CD8-positive, alpha-beta memory T cell (primary cell): ENCODE measurements at places on chromosomes 3 and 15. TPM values are rescaled to one million over a fixed set of nuclear protein-coding genes. Genes with fewer than 3 reads are reported as not detected.

Gene CYP11A1
- total RNA-seq = not detected

Gene TF
- total RNA-seq = 0.26 TPM

Gene CHRNA5
- total RNA-seq = 8.9 TPM

Gene SPTBN5
- total RNA-seq = 0.39 TPM

Gene TFDP2
- 31.0 TPM for total RNA-seq

- no peaks in the 10 kb centered on the region for H3K36me3 ChIP-seq
- H3K4me1 ChIP-seq = no peaks in the 10 kb centered on the region
- H3K4me3 ChIP-seq = no peak overlapping the region
- H3K27me3 ChIP-seq = no peaks in the 10 kb centered on the region
These were observed 224.0 kb downstream of the PLOD2 start for GRCh38 chr3:145936971-145937370.

DNA sequence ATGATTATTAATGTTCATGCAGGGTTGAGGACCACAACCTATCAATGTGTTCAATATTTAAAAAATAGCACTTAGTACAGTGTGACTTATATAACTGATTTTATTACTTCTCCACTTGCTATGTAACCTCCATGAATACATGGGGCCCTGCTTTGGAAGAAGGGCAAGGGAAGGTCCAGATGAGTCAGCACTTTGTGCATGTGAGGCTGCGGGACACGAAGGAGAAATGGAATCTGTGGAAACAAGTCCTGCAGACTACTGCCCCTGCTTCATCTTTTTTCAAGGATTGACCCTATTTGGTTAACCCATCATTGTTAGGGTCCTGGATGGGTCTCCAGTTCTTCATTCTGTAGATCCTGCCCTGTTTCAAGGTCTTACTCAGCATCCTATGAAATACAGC is 1.6 kb downstream of the NXPE3 start:
- H3K4me3 ChIP-seq = peak overlapping the region; percentile 68
- peaks cover 11% of the 10 kb centered on the region for H3K36me3 ChIP-seq
- no peak for DNase-seq
- H3K27ac ChIP-seq = no peak overlapping the region
- H3K27me3 ChIP-seq = no peaks in the 10 kb centered on the region

DNA sequence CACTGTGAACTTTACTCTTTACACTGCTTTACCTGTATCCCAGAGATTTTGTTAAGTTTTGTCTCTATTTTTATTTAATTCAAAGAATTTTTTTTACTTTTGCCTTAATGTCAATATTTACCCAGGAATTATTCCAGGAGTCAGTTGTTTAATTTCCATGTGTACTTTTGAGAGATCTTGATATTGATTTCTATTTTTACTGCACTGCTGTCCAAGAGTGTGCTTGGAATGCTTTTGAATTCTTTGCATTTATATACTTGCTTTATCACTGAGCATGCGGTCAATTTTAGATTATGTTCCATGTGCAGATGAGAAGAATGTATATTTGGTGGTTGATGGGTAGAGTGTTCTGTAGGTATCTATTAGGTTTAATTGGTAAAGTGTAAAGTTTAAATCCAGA is 461.0 kb upstream of the GBE1 start:
- H3K4me1 ChIP-seq = no peaks in the 10 kb centered on the region
- no peak overlapping the region for H3K27ac ChIP-seq
- H3K27me3 ChIP-seq = no peaks in the 10 kb centered on the region
- no peak overlapping the region for H3K4me3 ChIP-seq

DNA sequence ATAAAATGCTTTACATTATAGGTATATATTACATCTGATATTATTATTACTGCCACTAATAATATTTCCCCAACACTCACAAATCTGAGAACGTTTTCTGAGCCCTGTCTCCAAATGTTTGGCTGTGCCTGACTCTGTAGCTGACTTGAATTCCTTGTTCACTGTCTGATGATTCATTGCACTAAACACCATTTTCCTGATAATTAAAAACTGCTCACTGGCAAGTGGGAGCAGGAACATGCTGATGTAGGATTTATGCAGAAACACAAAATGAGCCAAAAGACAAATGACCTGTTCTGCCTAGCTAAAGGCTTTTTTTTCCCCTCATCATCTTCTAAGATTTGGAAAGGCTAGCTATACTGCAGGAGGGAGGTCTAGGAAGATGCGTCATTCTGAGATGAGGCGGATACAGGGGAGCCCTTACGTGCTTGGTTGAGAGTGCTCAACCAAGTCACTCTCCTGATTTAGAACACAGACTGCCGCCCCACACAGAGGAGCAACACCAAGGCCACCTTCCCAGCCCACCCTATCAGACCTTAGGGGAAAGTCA is 380.7 kb downstream of the EPHB1 start:
- no peaks in the 10 kb centered on the region for H3K36me3 ChIP-seq
- H3K4me3 ChIP-seq = no peak overlapping the region
- H3K27ac ChIP-seq = no peak overlapping the region
- no peaks in the 10 kb centered on the region for H3K27me3 ChIP-seq
- no peak for DNase-seq
